ENCODE measurements at places on chromosomes 2 and 18.

- no peak for DNase-seq
These were observed 221.3 kb upstream of the REV1 start for GRCh38 chr2:99711144-99711543.

DNA sequence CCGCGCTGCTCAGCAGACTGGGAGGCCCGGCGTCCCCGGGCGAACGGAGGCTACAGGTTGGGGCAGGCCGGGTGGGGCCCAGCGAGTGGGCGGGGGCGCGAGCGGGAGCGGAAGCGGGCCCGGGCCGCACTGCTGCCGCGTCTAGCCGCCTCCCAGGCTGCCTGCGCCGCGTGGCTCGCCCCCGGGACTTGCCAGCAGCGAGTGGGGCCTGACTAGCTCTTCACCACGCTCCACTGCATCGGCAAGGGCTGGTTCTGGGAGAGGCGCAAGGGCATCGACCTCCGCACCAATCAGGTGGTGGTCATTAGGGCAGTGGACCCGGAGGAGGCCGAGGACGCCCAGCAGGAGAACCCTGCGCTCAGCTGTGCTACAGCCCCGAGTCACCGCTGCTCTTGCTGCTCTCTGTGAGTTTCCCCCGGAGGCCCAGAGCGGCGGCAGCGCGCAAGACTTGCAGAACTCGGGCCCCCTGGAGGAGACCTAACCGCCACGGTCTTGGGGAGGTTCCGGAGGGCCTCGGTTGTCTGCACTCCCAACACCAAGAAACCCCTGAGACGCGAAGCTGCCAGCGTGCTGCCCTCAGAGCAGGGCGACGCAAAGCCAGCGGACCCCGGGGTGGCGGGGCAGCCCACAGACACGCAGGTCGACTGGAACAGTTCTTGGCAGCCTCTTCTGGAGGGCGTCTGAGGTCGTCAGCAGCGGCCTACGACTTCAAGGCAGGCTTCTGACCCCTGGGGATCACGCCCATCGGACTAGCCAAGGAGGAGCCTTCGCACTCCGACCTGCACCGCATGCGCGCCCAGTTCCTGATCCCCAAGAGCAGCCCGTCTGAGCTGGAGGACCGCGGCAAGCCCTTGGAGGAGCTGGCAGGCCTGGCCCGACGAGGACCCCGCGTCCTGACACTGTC lies 27.2 kb upstream of the PTPN2 start:
- no peak for DNase-seq

DNA sequence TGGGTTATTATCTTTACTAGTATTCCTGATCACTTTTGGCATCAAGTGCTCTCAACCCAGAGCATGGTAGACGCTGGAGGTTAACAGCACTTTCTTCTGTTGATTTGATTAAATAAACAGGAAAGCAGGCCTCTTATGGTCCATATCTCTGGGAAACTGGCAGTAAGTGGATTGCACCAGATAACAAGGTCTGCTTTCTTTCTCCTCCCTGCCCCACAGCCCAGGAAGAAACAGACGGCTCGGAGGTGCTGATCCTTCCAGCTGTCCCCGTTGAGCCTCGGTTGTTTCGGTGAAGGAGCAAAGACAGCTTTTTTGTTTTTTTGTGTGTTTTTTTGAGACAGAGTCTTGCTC lies 100.8 kb upstream of the KCTD1 start:
- DNase-seq: no peak

DNA sequence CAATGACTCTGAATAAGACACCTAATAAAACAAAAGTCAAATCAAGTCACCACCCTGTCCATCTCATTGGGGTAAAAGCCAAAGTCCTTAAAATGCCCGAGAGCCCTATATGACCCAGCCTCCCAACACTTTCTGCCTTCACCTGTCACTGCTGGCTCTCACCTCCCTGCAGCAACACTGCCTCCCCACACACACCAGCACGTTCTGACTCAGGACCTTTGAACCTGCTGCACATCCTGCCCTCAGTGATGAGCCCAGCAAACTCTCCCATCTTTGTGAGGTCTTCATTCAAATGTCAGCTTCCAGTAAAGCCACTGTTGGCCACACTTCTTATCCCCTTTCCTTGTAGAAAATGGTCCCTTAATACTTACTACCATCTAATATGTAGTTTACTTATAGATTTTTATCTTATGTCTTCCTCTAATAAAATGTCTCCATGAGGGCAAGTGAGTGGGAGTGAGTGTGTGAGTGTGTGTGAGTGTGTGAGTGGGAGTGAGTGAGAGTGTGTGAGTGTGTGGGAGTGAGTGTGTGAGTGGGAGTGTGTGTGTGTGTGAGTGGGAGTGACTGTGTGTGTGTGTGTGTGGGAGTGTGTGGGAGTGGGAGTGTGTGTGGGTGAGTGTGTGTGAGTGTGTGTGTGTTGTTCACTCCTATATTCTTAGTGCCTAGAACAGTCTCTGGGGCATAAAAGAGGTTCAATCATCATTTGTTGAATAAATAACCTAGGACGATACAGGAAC lies 504.7 kb downstream of the EIPR1 start:
- DNase-seq: no peak

DNA sequence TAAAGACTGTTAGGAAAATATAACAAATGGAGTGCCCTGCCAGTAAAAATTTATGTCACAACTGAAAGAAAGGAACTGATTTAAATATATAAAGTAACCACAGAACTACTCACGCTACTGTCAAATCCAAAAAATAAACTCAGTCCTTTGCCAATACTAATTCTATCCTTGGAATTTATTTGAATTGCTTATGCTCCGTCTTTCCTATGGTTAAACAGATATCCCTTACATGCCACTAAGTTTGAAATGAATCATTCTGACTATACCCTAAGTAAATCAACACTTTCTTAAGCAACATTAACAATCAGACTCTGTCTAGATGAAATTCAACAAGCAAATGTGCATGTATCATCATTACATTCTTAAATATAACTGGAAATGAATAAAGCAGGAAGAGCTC lies 9.8 kb downstream of the HNRNPLL start:
- no peak for DNase-seq

DNA sequence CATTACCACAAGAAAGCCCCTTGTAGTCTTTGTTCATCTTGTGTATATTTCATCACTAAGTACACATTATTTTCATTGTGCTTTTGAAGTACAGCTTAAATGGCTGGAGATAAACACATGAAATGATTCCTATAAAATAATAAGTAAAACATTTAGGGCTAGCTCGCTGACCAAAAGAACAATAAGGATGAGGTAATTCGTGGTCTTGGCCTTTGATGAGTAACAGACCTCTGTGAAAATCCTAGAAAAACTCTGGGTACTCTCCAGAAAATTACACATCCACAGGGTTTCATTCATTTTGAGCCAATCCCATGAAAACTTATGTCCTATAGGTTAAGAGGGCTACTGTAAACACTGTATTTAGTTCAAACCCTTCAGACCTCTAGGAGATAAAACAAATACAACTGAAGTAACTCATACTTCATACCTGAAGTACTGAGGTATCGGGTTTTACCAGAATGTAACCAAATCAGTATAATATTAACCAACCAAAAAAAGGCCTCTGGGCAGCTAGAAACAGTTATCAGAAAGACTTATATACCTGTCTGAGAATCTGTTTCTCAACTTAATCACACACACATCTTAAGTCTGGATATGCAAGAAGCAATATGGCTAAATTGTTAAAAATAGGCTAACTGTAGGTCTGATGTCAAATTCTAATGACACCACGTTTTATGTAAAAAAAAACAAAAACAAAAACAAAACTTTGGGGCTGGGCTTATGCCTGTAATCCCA lies 31.0 kb downstream of the CFAP36 start:
- DNase-seq: no peak

DNA sequence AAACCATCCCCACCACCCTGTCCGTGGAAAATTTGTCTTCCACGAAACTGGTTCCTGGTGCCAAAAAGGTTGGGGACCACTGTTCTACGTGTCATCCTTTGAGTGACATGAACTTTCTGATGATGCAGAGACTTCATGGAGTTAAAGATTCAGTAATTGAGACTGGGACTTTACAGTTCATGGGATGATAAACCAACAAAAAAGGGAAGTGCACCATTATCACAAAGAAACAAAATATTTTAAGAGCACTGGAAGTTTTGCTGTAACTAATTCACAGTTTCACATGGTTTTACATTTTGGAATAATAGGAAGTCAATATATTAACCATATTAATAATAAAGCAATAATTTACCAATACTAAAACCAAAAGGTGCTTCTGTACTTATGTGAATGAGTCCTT lies 126.8 kb downstream of the AQP4 start:
- DNase-seq: no peak

- no peak for DNase-seq
These were observed 324.8 kb downstream of the ALK start for GRCh38 chr2:29596584-29596983.

DNA sequence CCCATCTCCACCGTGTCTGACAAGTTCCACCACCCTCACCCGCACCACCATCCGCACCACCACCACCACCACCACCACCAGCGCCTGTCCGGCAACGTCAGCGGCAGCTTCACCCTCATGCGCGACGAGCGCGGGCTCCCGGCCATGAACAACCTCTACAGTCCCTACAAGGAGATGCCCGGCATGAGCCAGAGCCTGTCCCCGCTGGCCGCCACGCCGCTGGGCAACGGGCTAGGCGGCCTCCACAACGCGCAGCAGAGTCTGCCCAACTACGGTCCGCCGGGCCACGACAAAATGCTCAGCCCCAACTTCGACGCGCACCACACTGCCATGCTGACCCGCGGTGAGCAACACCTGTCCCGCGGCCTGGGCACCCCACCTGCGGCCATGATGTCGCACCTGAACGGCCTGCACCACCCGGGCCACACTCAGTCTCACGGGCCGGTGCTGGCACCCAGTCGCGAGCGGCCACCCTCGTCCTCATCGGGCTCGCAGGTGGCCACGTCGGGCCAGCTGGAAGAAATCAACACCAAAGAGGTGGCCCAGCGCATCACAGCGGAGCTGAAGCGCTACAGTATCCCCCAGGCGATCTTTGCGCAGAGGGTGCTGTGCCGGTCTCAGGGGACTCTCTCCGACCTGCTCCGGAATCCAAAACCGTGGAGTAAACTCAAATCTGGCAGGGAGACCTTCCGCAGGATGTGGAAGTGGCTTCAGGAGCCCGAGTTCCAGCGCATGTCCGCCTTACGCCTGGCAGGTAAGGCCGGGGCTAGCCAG lies 1.2 kb downstream of the ONECUT2 start:
- no peak for DNase-seq

GRCh38 chr2:206971805-206972204 lies 32.5 kb downstream of the CPO start:
- DNase-seq: no peak

DNA sequence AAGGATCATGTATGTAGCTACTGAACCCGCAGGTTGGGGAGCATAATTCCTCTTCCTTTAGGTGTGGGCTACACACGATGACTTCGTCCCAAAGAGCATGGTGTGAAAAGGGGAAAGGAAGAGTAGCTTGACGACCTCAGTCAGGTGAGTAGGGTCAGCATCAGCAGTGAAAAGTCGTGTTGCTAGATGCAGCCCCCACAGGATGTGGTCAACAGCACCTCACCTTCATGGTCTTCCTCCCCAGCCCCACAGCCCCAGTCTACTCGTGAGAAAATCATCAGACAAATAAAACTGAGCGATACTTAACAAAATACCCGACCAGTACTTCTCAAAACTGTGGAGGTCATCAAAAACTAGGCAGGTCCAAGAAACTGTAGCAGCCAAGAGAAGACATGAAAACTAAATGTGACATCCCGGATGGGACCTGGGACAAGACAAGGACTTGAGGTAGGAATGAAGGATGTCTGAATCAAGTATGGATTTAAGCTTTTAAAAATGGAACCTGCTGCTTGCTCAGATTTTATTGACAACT lies 77.5 kb upstream of the NFATC1 start:
- no peak for DNase-seq

GRCh38 chr18:13232086-13232917 lies 13.7 kb downstream of the LDLRAD4 start:
- DNase-seq: no peak

GRCh38 chr18:41391616-41392595 lies 563.1 kb upstream of the PIK3C3 start:
- peak; percentile 37 for DNase-seq

GRCh38 chr18:44238911-44239310 lies 441.8 kb upstream of the SETBP1 start:
- no peak for DNase-seq

GRCh38 chr18:49617329-49617695 lies 55.5 kb downstream of the LIPG start:
- DNase-seq: no peak

DNA sequence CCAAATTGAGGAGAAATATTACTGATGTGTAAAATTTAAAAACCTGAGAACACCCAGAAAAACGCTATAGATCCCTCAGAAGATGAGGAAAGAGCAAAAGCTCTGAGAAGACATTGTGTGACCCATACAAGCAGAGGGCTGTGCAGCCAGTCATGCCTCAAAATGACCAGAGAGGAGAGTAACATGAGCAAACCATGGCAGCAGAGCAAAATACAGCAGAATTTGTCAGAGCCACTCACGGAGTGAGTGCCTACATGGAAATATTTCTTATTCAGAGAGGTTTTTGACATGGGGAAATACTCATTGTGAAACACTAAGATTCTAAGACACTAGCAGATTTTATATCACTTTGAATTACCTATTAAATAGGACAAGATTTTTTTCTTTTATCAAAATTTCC lies 96.8 kb upstream of the DNAJC10 start:
- DNase-seq: no peak

DNA sequence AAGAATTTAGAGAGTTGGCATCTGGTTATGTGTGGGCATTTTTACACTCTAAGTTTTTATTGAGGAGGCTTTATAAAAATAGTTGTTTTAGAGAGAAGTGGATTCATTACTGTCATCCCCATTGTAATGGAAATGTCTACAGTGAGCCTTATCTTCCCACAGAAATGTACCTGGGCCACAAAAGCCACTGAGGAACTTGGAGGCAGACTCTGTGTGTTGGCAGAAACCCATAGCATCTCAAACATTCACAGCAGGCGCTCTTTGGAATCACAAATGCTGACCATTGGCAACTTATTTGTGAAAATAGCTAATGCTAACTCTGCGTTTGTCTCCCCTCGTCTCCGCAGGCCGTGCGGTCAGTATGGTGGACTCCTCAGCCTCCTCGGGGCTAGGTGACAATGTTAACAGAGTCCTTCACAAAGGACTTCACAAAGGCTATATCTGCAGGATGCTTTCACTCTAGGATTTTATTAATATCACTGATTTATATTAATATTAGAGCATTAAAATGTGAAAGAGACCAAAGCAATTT lies 689.1 kb upstream of the POU3F3 start:
- DNase-seq: no peak

All from KBM-7 (cell line).